ENCODE measurements at places on chromosomes 6 and 20.

DNA sequence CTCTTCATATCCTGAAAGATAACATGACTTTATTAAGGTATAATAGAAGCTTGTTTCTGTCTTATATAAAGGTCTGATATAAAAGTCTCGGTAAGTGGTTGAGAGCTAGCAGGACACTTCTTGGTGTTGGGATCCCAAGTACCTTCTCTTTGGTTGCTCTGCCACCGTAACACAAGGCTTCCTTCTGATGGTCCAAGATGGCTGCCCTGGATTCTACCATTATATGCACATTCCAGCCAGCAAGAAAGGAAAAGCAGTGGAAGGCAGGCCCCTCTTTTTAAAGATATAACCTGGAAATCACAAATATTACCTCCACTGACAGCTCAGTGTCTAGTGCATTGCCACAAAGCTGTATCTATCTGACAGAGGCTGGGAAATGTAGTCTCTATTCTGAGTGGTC lies 75.0 kb downstream of the TSHZ2 start:
- no peak for DNase-seq

DNA sequence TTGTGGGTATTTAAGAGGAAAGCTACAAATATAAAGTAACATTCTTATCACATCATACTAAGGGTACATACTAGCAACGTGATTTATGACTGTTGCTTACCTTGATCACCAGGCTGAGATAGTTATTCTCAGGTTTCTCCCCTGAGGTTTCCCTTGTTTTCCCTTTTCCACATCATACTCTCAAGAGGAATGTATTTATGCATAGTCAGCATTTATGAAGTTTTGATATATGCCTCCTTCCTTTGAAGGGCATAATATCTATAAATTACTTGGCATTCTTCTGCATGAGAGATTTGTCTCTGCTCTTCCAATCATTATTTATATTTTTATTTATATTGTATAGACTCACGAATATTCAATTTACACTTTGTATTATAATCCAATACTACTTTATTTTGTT lies 726.7 kb upstream of the ADGRB3 start:
- DNase-seq, result no peak

- no peak for DNase-seq
Measured at GRCh38 chr6:109242029-109242428, 140.2 kb downstream of the CD164 start.

DNA sequence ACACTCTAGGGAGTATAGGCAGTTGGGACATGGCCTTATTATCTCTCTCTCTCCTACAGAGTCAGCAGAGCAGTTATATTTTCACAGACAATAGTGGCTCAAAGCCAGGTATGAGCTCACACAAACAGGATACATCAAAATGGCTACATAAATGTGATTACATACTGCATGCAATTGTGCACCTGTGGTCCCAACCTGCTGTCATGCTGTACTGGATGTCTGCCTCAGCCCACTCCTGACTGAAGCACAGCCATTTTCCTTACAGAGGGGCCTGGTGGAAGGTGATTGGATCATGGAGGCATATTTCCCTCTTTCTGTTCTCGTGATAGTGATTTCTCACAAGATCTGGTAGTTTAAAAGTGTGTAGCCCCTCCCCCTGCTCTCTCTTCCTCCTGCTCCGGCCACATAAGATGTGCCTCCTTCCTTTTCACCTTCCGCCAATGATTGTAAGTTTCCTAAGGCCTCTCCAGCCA lies 37.0 kb upstream of the SAMHD1 start:
- DNase-seq, result no peak

DNA sequence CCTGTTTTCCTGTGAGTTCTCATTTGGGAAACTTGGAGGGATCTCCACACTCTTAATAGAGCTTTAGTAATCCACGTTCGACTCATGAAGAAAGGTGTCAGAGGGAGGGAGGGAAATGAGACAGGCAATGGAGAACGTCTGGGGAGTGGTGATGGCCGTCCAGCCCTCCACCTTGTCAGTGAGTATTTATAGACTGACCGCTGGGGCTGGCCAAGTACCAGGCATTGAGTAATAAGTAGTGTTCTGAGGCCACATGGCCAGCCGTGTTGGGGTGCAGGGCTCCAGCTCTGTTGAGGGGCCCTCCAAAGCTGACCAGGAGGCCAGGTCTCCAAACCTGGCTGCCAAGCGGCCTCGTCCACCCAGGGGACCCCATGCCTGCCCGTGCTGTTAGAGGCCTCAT lies 11.3 kb upstream of the DSN1 start:
- no peak for DNase-seq

DNA sequence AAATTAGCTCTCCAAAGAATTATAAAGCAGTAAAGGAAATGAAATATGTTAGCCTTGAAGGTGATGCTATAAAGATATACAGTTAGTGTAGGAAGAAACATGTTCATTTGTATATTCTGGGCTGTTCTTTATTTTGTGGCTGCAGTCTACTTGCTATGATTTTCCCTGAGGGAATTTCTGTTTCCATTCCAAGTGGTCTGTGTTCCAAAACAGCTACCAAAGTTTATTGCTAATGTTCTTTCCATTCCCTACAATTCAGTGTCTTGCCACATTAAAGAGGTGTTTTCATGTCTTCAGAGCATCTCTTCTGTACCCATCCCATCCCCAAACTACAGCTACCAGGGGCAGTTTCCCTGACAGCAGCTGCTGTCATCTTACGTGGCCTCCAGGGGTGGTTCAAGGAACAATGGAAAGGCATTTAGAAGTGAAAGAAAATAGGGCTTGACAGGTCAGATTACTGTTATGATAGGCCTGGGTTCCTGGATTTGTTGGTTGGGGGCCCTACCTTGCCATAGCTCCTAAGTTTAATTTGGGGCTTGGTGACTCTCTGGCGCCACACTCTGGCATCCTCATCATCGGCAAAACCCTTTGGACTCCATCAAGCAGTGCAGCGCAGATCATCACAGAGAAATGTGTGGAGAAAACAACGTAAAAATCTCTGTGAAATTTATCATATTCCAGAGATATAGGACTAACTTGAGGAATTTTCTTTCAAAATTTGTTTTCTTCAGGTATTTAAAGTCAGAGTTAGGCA lies 33.8 kb upstream of the AIG1 start:
- DNase-seq, result peak; percentile 26

GRCh38 chr6:135801755-135802465 lies 49.6 kb upstream of the PDE7B start:
- no peak for DNase-seq

GRCh38 chr6:2942914-2943563 lies 28.3 kb downstream of the SERPINB6 start:
- DNase-seq, result no peak

- no peak for DNase-seq
Measured at GRCh38 chr20:4710106-4710475, 11.6 kb upstream of the PRND start.

DNA sequence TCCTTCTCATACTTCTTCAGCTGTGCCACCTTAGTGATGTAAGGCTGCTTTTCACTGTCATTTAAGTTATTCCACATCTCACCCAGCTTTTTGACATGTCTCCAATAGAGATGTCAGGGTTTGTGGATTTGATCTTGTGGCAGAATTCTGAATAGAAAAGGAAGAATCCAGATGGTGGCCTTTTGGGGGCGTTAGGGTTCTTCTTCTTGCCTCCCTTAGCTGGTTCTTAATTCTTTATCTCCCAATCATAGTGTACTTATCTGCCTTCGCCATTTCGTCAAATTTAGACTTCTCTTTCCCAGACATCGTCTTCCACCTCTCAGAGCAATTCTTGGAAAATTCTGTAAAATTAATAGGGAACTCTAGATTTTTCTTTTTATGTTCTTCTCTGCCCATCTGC lies 422.9 kb downstream of the GJA1 start:
- DNase-seq, result no peak

- DNase-seq, result no peak
Measured at GRCh38 chr20:31868853-31869672, 1.3 kb downstream of the DUSP15 start.

- DNase-seq, result no peak
Measured at GRCh38 chr6:81487489-81487888, 265.0 kb downstream of the TENT5A start.

GRCh38 chr6:168089186-168090063 lies 10.4 kb upstream of the FRMD1 start:
- no peak for DNase-seq

DNA sequence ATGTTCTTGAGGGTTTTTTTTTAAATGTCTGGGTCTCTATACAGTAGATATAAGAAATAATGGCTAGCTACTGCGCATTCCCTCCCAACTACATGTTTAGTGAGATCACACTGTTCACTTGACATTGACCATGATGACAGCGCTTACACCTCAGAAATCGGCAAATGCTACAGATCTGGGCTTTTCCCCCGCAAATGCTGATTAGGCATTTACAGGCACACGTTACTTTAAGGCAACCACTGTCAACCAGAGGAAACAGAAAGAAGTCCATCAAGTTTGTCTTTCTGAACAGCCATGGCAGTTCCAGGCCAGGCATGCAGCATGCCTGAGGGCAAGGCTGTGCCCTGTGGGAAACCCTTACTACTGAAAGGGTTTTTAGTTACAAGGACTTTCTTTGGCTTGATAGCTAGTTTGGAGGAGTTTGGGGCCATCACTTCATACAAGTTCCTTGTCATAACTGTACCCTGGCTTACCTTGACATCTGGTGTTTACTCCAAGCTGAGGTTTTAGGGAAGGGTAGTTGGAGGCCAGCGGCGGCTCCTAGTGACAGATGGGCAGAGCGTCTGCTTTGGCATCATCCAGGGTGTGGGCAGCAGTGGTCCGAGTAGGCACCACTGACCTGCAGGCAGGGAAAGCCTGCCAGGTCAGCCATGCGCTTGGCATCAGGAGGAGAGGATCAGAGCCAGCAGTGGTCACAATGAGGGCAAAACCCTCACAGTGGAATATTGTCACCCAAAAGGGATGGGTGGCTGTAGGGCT lies 43.0 kb downstream of the CFAP61 start:
- no peak for DNase-seq

DNA sequence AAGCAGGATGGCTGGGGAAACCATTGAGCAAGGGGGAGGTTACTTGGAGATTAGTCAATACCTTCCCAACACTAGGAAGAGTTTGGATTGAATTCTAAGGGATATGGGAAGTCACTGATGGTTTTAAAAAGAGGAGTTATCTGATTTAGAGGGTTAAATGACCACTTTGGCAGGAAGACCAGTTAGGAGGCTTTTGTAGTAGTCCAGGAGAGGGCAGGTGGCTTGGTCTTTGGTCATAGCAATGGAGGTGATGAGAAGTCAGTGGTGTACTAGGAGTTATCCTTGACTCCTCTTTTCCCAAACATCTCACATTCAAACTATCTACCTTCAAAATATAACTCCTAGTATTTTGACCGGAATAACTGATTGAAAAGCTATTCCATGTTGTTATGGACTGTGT lies 644.1 kb downstream of the UTRN start:
- no peak for DNase-seq

GRCh38 chr20:44706301-44707017 lies 8.7 kb upstream of the CCN5 start:
- no peak for DNase-seq

DNA sequence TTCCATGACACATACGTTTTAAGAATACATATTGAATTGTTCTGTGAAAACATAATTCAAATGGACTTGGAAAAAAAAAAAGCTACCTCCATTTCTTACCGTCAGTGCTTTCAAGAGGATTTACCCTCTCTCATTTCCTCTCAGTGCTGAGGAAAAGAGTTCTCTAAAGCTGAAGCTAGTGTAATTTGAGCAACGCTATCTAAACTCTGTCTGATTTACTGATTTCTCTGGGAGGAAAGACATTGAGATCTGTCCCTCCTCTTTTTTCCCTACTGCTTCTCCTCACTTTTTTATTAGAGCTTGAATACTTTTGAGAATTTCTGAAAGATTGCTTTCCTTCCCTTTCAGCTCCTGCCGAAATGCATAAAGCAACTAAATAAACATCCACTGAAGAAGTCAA lies 41.2 kb upstream of the GRIK2 start:
- no peak for DNase-seq

DNA sequence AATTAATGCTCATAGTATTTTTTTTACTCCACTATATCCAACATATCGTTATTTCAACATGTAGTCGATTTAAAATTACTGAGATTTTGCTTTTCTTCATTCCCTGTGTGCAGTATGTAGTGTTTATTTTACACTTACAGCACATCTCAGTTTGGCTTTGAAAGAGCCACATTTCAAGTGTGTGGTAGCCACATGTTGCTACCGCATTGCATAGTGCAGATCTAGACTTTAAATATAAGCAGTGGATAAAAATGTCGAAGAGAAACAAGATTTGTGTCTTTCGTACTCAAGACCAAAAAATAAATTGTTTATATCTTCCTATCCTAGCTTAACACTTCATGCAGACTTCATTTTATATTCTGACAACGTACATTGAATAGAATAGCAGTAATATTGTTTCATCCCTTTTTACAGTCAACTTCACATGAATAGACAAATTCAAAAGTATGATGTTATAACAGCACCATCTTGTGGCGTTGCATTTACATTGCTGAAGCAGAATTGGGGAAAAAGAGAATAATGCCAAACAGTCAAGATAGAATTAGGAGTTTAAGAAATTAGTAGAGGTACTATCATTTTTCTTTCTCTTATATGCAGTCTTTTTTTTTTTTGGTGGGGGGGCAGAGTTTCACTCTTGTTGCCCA lies 29.9 kb downstream of the FBXO5 start:
- DNase-seq, result no peak

GRCh38 chr6:138588805-138589434 lies 89.6 kb upstream of the NHSL1 start:
- no peak for DNase-seq

- no peak for DNase-seq
Measured at GRCh38 chr6:92848459-92848858, 570.9 kb downstream of the EPHA7 start.

DNA sequence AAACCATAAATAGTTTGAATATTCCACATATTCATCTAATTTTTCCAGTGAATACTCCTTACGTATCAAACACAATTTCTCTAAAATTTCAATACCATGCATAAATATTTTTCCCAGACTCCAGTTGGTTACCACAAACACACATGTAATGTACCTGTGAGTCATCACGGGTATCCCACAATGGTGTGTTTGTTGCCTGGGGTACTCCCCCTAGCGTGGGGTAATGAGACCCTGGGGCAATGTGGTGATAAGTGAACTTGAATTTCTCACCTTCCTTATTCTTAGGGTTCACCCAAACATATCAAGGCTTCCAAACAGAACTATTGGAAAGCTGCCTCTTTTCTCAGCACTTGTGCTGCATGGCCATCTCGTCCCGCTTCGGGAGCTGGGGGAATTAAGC lies 51.0 kb downstream of the STX7 start:
- no peak for DNase-seq

GRCh38 chr6:147311218-147311617 lies 107.0 kb downstream of the STXBP5 start:
- DNase-seq, result no peak

DNA sequence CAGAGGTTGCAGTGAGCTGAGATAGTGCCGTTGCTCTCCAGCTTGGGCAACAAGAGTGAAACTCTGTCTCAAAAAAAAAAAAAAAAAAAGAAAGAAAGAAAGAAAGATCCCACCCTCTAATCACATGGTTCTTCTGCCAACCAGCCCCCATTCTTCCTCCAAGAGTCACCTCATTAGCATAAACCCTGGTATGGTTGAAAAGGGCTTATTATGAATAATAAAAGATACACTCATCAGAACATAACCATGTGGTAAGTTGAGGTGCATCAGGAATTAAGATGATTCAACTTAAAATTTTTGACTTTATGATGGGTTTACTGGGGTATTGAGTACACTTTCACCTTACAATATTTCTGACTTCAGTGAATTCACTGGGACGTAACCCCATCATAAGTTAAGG lies 793 bp upstream of the TRIM40 start:
- no peak for DNase-seq

GRCh38 chr6:34358389-34358905 lies 34.0 kb downstream of the NUDT3 start:
- DNase-seq, result no peak
